Renal pelvis (tissue), 12 donors: ENCODE measurements at places on chromosomes 16 and 17. TPM values are rescaled to one million over a fixed set of nuclear protein-coding genes. Genes with fewer than 3 reads are reported as not detected.
A peak's percentile ranks its signal among the peaks of the same experiment; 100 is the strongest.

GRCh38 chr17:43547659-43548256, 1.6 kb upstream of the ETV4 start:
- DNase-seq: no peak

GRCh38 chr17:8913879-8914278, 46.4 kb upstream of the PIK3R6 start:
- DNase-seq: no peak

DNA sequence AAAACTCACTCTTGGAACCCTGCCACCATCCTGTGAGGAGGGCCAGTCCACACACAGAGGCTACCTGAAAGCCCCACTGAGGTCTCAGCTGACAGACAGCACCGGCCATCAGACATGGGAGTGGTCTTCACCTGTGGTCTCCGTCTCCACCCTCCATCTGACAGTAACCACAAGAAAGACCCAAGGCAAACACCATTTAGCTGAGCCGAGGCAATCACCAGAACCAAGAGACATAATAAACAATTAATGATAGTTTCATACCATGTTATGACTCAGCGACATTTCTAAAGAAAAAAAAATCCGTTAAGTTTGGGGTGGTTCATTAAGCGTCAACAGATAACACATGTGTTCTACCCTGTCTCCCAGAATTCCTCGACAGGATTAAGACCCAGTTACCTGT, 6.1 kb upstream of the EVPLL start:
- DNase-seq: no peak

DNA sequence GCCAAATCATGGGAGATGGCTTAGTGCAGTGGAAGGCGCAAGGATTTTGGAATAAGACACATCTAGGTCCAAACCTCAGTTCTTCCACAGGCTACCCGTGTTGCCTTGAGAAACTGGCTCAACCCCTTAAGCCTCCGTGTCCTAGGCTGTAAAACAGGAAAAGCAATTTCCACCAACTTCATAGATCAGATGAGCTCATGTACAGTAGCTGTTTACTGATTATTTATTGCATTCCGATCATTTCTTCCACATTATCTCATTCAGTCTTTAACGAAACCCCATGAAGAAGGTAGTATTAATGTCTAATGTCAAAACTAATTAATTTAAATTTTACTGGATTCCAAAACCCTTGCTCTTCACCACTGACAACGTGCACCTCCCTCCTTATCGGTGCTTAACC, 231.6 kb downstream of the GRIN2A start:
- no peak for DNase-seq

DNA sequence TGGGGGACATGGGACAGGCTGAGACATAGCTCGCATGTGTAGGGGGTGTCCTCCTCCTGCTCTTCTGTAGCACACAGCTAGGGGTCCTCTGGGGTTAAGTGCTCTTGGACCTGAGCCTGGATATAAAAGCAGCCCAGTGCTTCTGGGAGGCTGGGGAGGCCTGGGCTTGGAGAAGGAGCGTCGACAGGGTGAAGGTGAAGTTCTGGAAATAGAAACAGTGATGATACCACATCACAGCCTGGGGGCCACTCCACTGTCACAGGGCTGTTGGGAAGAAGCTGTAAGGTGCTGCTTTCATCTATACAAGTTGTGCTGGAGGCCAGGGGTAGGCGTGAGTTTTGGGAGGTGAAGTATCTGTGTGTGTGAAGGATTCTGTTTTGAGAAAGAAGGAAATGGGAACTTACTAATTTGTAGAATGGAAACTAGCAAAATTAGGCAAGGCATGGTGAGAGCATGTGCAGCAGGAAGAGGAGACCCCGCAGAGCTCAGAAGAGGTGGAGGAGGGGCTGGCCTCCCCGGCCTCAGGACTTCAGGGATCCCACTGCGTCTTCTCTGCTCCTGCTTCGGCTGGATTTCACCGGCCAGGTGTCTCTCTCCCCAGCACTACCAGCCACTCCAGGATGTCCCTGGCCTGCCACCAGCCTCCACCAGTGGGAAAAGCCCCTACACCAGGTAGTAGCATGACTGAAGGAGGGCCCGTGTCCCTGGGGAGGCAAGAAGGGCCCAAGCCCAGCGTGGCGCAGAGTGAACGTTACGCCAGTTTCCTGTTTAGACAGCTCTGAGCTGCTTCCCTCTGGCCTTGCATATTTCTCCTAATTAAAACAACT, 19.4 kb downstream of the PLCG2 start:
- no peak for DNase-seq

- DNase-seq: no peak
Observed at GRCh38 chr17:40726919-40727318, 23.4 kb upstream of the KRT24 start.

The CLEC18A gene
- 84.8 TPM for polyA plus RNA-seq

The CCL11 gene
- 1.2 TPM for polyA plus RNA-seq

DNA sequence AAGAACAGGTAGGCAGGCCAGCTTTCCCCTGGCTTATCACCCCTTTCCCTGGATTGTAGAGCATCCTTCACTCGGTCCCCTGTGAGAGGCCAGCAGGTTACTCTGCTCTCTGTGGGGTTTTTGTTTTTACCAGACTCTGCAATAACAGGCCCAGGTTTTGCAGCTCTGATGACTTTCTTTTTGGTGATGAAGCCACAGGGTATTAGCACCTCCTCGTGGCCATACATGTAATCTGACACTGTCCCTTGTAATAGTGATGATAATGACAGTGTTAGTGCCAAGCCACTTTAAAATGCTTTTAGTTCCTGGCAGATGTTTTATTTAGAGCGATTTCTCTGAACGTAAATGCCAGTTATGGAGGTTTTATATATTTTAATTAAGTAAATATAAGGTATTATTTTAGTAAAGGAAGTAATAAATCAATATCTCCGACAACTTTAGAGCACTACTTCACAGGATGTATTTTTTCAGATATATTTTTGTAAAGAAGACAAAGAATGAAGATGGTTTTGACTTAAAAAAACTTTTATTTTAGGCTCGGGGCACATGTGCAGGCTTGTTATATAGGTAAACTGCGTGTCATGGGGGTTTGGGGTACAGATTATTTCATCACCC, 38.0 kb upstream of the CPHXL start:
- DNase-seq: peak; percentile 57

The SP6 gene
- 3.5 TPM for polyA plus RNA-seq

DNA sequence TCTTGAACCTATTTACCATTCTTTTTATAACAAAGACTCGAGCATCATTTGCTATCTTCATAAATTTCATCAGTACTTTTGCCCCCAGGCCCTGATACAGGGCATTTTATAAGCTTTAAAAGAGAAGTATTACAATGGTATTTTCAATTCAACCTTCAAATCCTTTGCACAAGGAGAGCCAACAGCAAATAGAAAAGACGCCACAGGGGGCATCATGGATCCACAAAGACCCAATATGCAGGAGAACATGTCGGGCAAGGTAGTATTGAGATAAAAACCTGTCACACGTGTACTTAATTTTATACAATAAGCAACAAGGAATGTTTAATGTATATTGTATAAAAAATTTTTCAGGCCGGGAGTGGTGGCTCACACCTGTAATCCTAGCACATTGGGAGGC, 10.2 kb downstream of the MAP3K14 start:
- DNase-seq: no peak

The HP gene
- 0.99 TPM for polyA plus RNA-seq

- DNase-seq: no peak
Observed at GRCh38 chr17:4072487-4073157, 70.2 kb downstream of the ZZEF1 start.

GRCh38 chr16:13438064-13438463, 481.9 kb upstream of the ERCC4 start:
- DNase-seq: no peak

The KRTAP4-9 gene
- polyA plus RNA-seq: not detected

GRCh38 chr16:22123146-22123545, 30.8 kb downstream of the VWA3A start:
- DNase-seq: no peak

GRCh38 chr16:70751593-70751992, 49.4 kb downstream of the VAC14 start:
- no peak for DNase-seq

The LGALS9 gene
- polyA plus RNA-seq: 18.4 TPM

The KRTAP9-8 gene
- polyA plus RNA-seq: not detected

The KRTAP3-2 gene
- polyA plus RNA-seq: not detected

DNA sequence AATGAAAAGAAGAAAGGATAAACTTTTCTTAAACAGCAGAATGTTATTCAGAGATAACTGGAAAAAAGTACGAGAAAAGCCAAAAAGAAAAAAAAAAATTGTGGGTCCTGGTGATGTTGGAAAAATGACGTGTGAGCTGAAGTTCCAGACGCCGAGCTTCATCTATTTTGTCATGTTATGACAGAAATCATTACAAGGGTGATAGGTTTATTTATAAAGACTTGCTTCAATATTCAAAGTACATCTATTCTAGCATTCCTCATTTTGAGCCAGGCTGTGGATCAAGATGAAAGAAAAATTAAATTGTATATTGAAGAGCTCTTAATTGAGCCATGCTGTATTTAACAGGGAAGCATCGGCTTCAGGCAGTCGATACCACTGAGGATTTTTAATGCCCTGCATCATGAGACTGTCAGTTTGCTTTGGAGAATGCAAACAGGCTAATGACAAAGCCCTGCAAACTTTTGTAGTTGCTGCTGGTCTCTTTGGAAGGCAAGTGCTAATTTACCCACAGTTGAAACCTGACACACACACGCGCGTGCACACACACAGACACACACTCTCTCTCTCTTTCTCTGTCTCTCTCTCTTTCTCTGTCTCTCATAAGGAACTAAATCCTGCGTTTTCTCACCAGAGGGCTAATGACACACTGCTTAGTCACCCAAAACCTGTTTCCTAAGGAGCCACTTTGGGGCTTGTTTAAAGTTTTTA, 110.7 kb downstream of the WWOX start:
- DNase-seq: no peak

The GAS2L2 gene
- 0.13 TPM for polyA plus RNA-seq

The NXPH3 gene
- polyA plus RNA-seq: 0.87 TPM

GRCh38 chr17:47703191-47703591, 9.2 kb downstream of the TBKBP1 start:
- DNase-seq: no peak

GRCh38 chr17:79510071-79510470, 100.8 kb downstream of the RBFOX3 start:
- DNase-seq: no peak

DNA sequence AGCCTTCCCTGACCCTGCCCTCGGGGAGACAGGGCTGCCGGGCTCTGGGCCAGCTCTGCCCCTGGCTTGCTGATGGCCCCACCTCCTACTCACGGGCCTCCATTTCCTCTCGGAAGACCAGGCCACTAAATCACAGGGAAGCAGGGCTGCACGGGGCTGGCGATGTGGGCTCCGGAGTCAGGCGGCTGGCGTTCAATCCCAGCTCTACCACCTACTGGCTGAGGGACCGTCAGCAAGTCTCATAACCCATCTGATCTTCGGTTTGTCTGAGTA, 113.4 kb downstream of the AMFR start:
- DNase-seq: no peak

DNA sequence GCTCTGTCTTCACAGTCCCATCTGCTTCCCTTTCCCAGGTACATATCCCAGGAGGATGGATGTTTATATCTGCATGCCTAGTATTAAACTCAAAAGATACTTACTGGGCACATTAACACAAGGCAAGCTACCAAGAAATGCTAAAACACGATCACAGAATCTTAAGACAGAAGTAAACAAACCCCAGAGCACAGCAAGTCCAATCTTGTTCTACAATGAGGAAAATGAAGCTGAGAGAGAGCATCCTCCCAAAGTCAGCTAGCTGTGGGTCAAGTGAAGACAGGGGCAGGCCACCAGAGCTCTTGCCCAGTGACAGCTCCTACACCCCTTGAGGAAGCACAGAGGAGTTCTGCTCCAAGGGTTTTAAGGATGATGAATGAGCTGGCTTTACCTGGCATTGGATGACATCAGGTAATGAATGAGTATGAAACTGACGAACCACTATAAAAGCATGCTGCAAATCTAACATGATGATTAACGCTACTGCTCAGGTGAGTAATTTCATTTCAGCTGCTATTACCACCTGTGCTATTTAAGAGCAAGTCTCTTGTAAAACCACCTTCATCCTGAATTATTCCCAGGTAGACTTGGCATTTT, 20.3 kb downstream of the XPO6 start:
- DNase-seq: no peak

The B4GALNT2 gene
- polyA plus RNA-seq: 0.46 TPM

DNA sequence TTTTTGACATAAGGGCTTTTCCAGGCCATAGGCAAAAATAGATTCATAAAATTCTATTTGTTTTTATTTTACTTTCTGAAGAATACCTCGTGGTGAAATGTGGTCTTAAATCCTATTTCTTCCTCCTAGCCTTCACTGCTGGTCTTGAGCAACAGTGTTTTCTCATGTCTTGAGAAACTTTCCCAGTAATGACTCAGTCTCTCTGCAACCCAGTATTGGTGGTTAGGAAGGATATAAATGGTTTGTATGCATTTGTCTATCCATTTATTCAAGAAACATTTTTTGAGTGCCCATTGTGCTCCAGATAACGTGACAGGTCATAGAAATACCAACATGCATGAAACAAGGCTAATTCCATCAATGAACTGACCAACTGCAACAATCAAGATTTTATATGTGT, 213.9 kb downstream of the TMEM114 start:
- no peak for DNase-seq

GRCh38 chr17:58520843-58521430, 6.5 kb upstream of the MTMR4 start:
- DNase-seq: no peak

DNA sequence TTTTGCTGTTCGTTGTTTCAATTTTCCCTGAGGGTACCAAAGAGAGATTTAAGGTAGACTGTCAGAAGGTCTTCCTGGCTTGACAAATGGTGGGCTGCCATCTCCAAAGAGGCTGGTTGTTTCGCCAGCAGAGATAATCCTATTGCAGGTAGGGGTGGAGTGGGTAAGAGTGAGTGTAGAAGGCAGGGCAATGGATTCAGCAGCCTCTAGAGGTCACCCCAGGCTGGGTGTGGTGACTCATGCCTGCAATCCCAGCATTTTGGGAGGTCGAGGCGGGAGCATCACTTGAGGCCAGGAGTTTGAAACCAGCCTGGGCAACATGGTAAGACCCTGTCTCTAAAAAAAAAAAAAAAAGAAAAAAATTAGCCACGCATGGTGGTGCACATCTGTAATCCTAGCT, 34.6 kb downstream of the DCAKD start:
- no peak for DNase-seq
